ENCODE measurements at places on chromosomes 7 and 10.

DNA sequence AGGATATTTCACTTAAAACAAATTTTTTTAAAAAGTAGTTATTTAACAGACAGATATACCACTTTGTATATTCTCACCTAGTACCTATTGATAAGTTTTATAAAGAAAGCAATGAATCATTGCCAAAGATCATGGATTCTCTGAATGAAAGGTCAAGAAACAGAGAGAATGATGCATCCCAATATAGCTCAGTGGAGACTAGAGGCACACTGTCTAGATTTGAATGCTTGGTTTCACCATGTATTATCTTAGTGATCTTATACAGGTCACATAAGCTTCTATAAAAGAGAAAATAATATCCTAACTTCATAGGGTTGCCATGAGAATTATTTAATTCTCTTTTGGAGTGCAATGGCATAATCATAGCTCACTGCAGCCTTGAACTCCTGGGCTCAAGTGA, 87.0 kb upstream of the LRRN3 start:
- DNase-seq, result no peak

DNA sequence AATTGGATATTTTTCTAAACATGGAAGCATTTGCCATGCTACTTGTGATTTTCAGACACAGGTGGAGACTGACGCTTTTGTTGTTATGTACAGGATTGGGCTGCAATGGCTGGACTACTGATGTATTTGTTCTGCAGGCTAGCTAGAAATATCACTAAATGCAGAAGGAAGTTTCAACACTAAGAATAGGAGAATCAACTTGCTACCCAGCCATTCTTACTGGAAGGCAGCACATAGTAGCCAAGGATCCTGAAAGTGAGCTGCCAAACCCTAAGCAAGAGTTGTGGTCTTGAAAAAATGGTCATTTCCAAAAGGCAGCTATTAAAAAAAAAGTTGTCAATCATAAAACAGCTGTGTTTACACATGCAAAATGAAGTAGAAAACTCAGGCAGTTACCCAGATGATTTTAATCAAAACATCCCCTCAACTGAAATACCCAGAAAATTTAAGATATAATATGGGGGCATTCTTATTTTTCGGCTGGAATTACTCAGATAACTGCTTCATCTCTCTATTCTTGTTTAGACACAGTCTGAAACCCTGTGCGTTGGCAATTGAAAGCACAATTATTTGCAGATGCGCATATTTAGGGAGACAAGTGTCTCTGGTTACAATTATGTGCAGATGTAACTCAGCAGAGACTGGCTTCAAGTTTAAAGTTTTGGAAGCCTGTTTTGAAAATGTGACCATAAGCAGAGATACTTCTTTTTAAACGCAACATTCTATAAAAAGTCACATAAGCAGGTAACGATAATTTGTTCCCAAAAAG, 31.2 kb downstream of the GFRA1 start:
- no peak for DNase-seq

DNA sequence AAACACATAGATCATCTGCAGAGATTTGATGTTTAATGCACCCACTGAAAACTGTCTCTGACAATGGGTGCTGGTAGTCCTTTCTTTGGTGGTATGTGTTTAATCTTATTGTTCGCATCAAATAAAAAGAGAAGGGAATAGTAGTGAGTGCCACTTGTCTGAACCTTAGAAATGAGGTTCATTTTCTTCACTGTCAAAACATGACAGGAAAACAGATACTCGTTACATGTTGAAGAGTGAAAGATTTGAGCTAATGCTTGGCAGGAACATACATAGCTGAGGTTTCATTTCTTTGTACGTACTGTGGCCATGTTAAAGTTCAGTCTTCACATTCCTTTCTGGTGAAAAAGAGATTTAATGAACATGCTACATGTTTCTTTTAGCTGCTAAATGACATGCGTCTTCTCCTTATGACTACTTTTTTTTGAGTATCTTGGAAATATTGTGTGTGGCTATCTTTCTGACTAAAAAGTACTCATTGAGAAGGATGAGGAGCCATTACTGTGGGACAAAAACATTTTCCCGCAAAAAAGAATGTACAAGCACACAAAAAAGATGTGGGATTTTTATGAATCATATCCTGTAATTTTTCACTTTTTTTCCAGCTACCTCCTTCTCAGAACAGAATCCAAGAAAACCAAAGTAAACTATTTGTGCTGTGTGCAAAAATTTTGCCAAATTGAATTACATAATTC, 108.0 kb downstream of the TWIST1 start:
- DNase-seq, result no peak

- no peak for DNase-seq
Observed at GRCh38 chr10:123909426-123909825, 17.8 kb upstream of the CPXM2 start.

- DNase-seq, result no peak
Observed at GRCh38 chr10:66151346-66151745, 774.5 kb upstream of the LRRTM3 start.

DNA sequence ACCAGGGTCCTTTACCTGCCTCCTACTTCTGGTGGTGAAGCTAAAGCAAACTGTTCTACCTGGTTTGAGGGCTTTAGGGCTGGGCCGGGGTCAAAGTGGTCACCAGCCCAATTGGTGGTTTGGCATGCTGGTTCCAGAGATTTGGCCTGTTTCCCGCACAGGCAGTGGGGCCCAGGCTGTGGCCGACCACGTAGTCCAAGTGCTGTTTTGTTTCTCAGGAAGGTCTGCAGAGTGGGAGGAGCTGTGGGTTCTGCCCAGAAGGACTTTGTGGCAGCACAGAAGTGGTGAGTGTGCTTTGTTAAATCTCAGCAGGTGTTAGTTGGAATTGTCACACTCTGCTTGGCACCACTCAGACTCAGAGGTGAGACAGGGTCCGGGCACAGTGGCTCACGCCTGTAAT, 85.8 kb downstream of the MKX start:
- no peak for DNase-seq

GRCh38 chr10:121865554-121865953, 62.3 kb downstream of the ATE1 start:
- no peak for DNase-seq

DNA sequence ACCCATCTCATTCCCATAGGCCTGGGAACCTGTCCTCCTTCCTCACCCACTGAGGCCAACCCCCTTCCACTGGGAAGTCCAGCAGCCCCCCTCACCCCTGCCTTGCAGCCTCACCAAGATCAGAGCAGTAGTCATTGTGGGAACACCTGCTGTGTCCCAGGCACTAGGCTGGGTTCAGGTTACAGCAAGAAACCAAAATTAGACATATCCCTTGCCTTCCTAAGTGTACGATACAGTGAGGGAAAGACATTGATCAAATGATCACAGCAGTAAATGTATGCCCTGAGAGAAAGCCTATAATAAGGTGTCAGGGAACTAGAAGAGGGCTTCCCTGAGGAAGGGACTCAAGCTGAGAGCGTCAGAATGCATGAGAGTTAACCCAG, 17.0 kb upstream of the C10orf105 start:
- no peak for DNase-seq

DNA sequence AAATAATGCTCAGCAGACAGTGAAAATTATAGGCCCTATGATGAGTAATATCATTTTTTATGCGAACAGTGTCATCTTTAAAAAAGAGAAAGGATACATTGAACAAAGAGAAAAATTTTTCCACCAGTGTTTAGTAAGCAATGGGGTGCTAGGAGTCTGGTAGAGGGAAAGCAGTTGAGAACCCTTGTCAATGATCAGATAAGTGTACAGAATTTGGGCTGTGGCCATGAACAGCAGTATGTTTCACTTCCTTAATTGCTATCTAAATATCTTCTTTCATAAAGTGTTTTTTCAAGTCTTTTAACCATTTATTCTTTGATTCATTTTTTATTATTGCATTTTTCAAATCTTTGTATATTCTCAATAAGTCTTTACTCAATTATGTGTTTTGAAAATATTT, 750.7 kb upstream of the KCND2 start:
- no peak for DNase-seq

DNA sequence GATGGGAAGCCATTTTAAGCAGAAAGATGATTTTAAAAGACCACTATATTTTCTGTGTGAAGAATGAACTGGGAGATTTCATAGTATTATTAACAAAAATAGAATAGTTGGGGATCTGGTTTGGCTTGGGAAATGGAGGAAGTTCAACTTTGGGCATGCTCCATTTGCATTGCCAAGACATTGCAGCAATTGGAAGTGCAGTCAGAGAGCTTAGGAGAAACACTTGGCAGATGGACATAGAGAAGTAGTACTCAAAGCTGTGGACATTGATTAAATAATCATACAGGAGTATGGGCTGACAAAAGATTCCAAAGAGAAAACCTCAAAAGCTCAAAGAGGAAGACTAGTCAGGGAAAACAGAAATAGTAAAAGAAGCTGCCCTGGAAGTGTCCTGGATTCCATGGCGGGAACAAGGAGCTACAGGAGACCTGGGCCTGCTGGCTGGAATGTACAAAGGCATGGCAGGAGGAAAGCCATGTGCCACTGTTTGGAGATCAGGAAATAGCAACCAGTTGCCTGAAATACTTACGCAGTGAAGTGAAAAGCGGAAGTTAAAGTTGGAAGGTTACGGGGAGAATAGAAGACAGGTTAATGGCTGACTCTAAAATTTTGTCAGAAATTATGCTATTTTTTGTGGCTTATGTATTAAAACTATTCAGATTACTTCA, 93.6 kb upstream of the MXI1 start:
- no peak for DNase-seq

DNA sequence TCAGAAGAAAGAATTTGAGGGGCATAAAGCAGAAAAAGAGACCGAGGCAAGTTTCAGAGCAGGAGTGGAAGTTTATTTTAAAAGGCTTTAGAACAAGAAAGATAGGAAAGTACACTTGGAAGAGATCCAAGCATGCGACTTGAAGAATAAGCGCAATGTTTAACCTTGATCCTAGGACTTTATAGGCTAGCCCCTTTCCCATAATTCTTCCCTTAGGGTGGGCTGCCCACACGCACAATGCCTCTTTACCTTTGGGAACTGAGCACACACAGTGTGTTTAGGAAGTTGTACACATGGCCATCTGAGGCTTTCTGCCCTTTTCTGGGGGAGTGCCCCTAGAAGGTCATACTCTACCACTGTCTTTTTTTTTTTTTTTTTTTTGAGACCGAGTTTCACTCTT, 11.2 kb upstream of the GSTO1 start:
- DNase-seq, result no peak

GRCh38 chr10:68163735-68164134, 54.4 kb downstream of the MYPN start:
- DNase-seq, result no peak

DNA sequence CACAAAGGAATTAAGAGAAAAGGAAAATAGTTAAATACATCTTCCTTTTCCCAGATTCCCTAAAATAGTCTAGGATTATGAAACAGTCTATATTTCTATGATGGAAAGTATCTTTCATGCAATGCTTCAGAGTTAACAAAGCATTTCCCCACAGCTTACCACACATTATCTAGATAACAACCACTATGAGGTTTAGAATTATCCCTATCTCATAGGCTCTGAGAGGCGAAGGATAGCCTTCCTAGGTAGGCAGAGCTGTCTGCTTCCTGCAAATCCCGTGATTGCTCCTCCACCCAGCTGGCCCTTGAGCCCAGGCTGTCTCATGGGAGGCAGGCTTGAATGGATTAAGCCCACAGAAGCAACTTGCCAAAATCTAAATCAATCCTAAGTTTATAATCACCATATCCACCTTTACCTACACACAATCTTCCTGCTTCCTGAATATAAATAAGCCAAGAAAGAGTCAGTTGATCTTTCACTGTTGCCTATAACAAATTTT, 321.4 kb upstream of the AOAH start:
- DNase-seq, result no peak

Measured in CD4-positive, alpha-beta T cell treated with Interleukin-17A for 1 hour (primary cell).